COR-L47 (cell line): ENCODE measurements at places on chromosomes 5 and 9.

GRCh38 chr9:37104183-37104889 is 16.0 kb upstream of the ZCCHC7 start:
- DNase-seq, result no peak

- DNase-seq, result no peak
Measured at GRCh38 chr9:89361816-89362646, 43.7 kb downstream of the SECISBP2 start.

- DNase-seq, result no peak
Measured at GRCh38 chr5:138033907-138034306, 1.0 kb upstream of the FAM13B start.

DNA sequence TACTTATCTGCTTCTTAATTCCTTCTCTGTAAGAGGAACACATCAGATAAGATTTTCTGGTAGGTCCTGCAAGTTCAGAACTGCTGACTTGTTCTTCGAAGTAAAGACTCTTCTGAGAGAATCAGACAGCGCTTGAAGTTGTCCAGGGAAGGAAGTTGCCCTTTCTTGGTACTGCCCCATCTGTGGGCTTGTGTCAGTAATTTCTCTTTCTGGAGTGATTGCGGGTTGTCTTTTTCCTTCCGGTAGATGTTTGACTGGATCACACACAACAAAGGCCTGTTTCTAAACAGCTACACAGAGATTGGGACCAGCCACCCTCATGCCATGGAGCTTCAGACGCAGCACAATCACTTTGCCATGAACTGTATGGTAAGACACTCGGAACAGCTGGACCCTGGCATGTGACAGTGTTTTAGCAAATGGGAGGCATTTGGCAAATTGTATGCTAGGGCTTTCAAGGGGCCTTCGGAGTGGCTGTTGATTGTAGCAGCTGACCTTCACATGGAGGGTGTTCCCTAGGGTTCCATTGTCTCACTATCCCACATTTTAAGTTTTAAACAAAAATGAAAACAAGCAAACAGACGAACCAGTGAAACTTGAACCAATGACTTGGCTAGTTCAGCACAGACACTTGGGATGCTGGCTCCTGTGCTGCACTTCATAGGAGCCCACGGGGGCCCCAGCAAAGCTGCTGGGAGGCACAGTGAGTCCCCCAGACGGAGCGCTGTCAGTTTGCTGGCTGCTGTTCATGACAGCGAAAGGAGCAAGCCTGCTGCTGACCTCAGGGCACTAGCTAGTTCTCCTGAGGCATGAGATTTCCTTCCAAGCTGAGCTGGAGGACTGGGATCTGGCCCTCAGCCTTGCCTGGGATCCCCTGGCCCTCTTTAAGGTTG is 149.9 kb downstream of the TRIO start:
- DNase-seq, result no peak

GRCh38 chr9:124567362-124567761 is 60.2 kb upstream of the NR5A1 start:
- DNase-seq, result no peak

GRCh38 chr5:148690945-148691344 is 36.6 kb upstream of the HTR4 start:
- no peak for DNase-seq

- DNase-seq, result no peak
Measured at GRCh38 chr9:31519011-31519410, 865.4 kb upstream of the ACO1 start.

GRCh38 chr9:69580582-69581214 is 91.5 kb downstream of the APBA1 start:
- DNase-seq, result no peak

DNA sequence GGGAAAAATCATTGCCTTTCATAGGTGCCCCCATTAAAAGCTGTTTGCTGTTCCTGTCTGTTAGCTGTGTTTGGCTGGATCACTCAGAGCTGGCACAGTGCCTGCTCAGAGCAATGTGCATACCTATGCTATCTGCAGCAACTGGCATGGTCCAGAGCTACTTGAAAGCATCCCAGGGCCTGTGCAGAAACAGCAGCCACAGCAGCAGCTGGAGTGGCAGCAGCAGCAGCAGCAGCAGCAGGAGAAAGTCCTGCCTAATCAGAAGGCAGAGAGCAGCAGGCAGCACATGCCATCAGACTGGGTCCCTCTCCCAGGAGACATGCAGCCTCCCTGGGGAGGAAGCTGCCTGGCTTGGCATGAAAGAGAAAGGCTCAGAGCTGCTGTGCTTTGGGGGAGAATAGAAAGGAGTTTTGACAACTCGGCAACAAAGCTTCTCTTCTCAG is 243.8 kb upstream of the WWC1 start:
- no peak for DNase-seq

- no peak for DNase-seq
Measured at GRCh38 chr5:68382640-68383039, 167.1 kb downstream of the PIK3R1 start.

- DNase-seq, result no peak
Measured at GRCh38 chr5:57940236-57940635, 457.6 kb upstream of the ACTBL2 start.

- peak; percentile 1 for DNase-seq
Measured at GRCh38 chr5:156815988-156816599, 34.0 kb upstream of the PPP1R2B start.

DNA sequence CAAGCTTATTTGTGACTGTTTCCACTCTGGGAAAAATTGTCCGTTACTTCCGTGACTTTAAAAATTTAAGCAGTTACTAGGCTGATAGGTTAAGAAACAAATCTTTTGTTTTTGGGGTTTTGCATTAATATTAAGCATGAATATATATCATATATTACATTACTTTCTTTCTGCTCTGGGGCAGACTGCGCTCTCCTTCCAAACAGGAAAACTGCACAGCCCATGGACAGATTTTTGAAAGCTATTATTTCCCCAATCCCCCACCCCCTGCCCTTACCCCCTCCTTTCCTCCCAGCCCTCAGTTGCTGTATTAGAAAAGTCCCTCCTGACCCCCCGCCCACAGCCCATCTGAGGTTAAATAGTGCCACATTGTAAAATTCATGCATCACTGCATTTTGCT is 50.4 kb downstream of the G3BP1 start:
- DNase-seq, result no peak

GRCh38 chr5:759111-759751 is 25.3 kb downstream of the ZDHHC11B start:
- DNase-seq, result no peak
